Stomach (tissue), 19 donors: ENCODE measurements at places on chromosomes 3 and 15. TPM values are rescaled to one million over a fixed set of nuclear protein-coding genes. Genes with fewer than 3 reads are reported as not detected.

NME9 gene
- polyA plus RNA-seq, result not detected

CD96 gene
- polyA plus RNA-seq, result 3.2 TPM

TEX55 gene
- not detected for polyA plus RNA-seq

PAK6 gene
- 1.8 TPM for polyA plus RNA-seq

ITGA11 gene
- polyA plus RNA-seq, result 0.08 TPM

FEM1B gene
- polyA plus RNA-seq, result 9.9 TPM

KCNAB1 gene
- 0.43 TPM for polyA plus RNA-seq

GOLGA6L9 gene
- polyA plus RNA-seq, result 16.1 TPM

LRRC3B gene
- polyA plus RNA-seq, result 0.44 TPM
